Activated T-helper 1 cell treated with anti-CD3 and anti-CD28 coated beads, Interleukin-12 subunit alpha, Interleukin-12 subunit beta, Interleukin-2, Interleukin-4 antibody, amounts not matched to agents 30 ng/mL and 10 ng/mL and 1 ng/mL, durations not matched to agents 14 hours and 24 hours and 36 hours (primary cell): ENCODE measurements at places on chromosomes 3 and 15.

- no peak for DNase-seq
Measured at GRCh38 chr15:56165234-56165633, 78.4 kb downstream of the RFX7 start.

GRCh38 chr3:55569033-55569599 lies 82.0 kb upstream of the WNT5A start:
- DNase-seq: no peak

GRCh38 chr3:102205647-102206046 lies 229.2 kb upstream of the ZPLD1 start:
- no peak for DNase-seq

DNA sequence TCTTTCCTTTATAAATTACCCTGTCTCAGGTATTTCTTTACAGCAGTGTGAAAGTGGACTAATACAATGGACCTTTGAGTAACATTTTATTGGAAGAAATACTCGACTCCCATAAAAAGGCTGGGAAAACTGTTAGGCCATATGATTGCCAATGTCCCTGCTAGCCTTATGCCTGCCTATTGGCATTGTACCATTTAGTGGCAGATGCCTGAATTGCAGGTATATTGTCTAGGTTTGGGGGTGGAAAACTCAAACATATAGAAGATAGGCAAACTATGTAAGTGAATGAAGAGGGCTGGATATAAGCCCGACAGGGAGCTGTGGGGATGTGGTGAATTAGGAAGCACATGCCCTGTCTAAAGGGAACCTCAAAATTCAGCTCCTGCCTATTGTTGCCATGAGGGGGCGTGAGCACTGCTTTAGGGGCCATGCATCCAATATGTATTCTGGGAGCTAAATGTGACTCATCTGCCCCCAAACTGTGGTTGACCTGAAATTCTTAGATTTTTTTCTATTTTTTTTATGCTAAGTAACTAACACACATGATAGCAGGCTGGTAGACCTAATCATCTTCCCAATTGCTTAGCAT lies 65.2 kb upstream of the TRA2B start:
- no peak for DNase-seq

DNA sequence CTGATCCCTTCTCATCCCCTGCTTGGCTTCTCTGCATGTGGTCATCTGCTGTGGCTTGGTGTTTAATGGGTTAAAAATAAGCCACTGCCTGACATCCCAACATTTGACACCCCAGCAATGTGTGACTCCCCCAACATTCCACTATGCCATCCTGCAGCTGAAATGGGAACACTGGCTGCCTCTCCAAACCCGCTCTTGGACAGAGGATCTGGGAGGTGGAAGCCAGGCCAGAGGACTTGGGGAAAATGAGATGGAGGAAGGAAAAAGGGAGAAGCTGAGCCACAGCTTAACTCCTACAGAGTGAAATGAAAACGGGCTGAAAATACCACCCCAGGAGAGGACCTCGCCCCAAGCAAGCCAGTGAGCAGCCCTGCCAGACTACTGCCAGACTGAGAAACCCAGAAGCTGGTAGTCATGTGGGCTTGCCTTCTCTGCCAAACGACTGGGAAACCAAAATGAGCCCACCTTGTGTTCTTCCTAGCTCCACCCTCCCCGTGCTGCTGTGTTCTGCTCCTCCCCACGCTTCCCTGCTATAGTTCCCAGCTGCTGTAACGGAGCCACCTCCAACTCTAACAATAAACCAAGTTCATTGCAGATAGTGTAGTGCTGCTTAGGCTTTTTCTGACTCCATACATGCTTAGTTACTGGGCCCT lies 13.7 kb downstream of the MAP1A start:
- DNase-seq: no peak

- DNase-seq: no peak
Measured at GRCh38 chr3:128278761-128279600, 125.7 kb downstream of the EEFSEC start.

- no peak for DNase-seq
Measured at GRCh38 chr3:136067211-136067610, 101.7 kb downstream of the PPP2R3A start.
